ENCODE measurements at places on chromosomes 6 and 20.

DNA sequence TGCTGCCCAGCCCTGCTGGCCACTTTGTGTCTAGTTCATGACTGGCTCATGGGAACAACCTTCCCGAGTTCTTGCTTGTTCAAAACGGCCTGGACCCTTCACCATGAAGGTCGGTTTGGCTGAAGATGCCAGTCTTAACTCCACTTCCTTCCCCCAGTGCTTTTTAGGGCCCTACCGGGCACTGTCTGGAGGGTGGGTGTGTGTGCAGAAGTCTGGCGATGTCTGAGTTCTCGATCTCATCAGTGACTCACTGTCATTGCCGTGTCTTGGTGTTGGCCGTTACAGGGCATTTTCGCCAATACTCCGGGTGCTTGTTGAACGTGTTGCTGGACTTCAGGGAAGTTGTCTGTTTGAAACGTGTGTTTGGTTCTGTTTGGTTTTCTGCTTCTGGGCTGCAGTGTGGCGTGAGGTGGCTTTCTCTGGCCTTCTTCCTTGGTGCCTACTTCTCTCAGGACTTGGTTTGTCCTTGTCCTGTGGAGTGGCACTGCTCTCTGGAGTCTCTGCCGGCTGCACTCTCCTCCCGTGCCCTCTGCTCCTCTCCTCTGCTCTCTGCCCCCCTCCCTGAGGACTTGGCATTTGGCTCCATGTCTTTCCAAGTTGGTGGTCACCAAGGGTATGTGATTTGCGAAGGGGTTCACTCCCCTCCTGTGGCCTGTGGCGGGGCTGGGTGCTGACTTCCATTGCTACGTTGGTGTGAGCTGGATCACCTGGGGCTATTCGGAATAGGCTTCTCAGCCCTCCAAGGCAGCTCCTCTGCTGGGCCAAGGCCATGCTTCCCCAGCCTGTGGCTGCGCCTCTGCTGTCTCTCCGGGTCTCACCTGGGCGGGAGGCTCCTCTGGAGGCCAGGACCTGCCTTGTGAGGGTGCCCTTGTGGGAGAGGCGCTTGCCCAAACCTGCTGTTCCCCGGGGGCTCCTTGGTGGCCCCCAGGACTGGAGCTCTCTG lies 38.2 kb downstream of the PYGB start:
- DNase-seq = no peak

DNA sequence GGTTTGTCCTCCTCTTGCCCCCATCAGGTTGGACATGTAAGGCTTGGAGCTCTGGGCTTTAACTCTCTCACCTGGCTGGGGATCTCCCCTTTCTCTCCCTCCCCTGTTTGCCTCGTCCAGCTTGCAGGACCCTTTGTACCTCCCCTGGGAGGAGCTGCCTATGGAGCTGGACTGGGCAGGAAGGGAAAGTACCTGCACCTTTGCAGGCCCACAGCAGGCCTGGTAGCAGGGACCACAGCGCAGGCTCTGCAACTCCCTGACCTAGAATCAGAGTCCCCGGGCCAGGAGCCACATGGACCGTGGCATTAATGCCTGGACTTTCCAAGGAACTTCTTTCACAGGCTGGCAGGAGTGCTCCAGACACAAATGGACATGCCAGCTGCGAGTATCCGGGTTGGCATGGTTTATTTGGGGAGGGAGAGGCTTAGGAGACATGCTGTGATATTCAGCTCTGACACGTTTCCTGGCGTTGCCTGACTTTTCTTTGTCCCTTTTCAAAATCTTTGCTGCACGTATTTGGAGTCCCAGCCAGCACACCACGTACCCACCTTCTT lies 268.5 kb upstream of the EXOC2 start:
- no peak for DNase-seq

DNA sequence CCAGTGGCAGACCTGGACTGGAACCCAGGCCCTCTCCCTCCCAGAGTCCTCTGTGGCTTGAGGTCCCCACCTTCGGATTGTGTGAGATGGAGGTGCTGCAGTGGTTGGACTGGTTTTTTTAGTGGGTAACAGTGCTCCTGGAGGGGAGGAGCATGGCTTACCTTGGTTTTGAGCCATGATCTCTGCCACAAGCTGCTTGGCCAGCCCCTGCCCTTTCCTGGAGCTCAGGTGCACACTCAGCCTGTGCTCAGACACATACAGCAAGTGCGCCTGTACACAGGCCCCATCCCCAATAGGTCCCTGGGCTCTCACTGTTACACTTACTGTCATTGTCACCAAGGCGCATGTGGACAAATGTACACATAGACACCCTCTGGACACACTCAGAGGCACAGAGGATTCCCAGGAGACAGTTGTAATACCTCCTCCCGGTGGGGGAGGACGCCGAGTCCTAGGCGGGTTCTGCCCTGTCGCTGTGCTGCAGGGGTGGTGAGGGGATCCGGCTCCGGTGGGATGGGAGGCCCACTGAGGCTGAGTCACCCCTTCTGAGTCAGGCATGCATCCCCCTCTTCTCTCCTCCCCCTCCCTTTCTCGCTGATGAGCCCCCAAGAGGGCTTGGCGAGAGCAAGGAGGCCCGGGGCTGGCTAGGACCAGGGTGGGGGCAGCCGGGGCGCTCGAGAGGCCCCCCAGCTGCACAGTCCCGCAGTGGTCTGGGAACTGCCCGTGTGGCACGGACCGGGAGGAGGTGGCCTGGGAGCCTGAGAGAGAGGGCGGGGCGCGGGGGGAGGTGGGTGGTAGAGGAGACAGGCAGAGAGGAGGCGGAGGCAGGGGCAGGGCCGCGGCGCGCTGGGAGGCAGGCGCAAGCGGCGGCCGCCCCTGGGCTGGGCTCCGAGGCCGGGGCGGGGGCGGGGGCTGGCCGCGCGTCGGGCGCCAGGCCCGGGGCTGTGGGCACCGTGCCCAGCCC lies 522 bp upstream of the EPB41L1 start:
- DNase-seq = no peak

DNA sequence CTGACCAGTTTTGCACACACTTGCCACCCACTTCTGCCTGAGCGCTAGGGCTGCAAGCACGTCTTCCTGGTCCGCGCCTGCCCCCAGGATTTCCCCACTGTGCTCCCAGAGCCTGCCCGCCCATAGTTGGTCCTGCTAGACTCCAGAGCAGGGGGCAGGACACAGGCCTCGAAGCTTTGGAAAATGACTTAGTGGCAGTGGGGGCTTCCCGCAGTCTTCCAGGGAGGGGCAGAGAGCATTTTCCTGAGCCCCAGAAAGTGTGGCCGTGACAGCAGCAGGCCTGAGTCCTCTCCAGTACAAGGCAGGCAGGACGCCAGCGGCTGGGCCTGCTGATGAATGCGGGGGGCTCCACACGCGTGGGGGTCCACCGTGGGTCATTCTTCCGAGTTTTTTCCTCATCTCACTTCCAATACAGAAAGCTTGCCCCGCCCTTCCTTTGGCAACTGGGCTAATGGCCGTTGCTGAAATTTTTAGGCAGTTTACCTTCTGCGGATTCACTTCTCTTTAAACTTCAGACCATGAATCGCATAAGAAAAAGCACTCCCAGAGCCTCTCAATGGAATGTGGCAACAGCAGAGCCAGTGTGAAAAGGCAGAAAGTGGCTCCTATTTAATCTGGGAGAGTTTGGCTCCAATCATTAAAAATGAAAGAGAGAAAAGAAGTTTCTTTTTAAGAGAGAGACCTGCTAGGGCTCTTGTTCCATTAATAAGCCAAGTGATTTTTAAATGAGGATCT lies 383.8 kb downstream of the CDH4 start:
- no peak for DNase-seq

GRCh38 chr6:155389130-155389529 lies 66.5 kb downstream of the NOX3 start:
- no peak for DNase-seq

- no peak for DNase-seq
Measured at GRCh38 chr6:84508981-84509380, 255.4 kb downstream of the TBX18 start.

GRCh38 chr20:3613821-3614440 lies 49.3 kb downstream of the GFRA4 start:
- no peak for DNase-seq

GRCh38 chr6:25002326-25003091 lies 66.7 kb upstream of the RIPOR2 start:
- no peak for DNase-seq

GRCh38 chr6:52115891-52116604 lies 28.6 kb upstream of the PKHD1 start:
- no peak for DNase-seq

- DNase-seq = no peak
Measured at GRCh38 chr6:38100380-38100779, 280.9 kb downstream of the ZFAND3 start.

DNA sequence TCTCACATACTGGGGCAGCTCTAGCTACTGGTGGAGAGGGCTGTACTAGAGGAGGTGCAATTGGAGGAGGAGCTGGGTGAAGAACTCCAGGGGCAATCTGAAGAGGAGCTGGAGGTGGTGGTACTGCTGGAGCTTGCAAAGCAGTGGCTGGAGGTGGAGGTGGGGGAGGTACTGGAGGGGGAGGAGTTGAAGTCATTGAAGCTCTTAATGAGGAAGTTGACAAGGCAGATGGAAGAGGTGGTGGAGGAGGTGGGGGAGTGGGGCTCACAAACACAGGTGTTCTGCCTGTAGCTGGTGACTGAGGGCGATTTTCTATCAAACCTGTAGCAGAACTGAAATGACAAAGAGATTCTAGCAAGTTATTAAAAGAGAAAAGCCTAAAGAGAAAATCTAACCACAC lies 77.6 kb downstream of the WASF1 start:
- no peak for DNase-seq

DNA sequence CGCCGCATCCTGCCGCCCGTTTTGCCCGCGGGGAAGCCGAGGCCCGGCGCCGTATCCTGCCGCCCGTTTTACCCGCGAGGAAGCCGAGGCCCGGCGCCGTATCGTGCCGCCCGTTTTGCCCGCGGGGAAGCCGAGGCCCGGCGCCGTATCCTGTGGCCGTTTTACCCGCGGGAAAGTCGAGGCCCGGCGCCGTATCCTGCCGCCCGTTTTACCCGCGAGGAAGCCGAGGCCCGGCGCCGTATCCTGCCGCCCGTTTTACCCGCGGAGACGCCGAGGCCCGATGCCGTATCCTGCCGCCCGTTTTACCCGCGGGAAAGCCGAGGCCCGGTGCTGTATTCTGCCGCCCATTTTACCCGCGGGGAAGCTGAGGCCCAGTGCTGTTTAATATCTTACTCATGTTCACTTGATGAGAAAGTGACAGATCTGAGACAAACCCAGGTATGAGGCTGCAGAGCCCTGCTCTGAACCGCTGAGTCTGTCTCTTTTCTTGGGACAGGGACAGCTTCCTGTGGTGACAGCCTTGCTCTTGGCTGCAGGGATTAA lies 129.4 kb downstream of the CDH26 start:
- DNase-seq = no peak

GRCh38 chr20:10739134-10739533 lies 65.3 kb upstream of the JAG1 start:
- no peak for DNase-seq

GRCh38 chr6:10722570-10722819 lies 375 bp upstream of the TMEM14C start:
- no peak for DNase-seq

DNA sequence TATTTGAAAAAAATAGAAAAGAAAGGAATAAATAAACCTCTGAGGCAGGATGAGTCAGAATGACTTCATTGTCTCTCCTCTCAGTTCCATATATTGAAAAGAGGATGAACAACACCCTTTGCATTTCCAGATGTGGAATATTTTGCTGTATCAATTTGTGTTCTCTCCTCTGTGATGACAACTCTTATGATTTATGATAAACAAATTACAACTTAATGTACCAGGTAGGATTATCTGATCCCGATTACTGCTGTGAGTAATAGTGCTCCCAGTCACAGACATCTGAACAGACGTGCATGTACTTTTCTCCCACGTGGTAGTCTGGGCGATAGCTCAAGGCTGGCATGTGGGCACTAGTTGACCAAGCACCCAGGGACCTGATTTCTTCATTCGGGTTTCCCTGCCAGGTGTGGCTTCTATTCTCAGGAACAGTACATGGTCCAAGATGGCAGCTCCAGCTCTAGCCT lies 142.1 kb upstream of the SULF2 start:
- no peak for DNase-seq

DNA sequence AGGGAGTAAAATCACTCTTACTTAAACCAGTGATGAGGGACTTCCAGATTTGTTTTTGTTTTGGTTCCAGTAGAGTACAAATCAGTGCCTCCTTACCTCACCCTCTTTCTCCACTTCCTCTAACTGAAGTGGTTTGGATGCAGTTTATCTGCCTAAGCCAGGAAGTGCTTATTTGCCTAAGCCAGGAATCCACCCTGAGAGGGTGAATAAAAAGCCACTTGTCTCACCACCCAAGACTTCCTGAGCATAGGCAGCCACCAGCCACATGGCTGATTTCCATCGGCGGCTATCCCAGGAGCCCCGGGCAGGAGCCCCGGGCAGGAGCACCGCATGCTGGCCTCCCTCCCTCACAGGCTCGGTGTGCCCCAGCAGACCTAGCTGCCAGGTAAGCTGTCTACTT lies 12.0 kb downstream of the LRP11 start:
- no peak for DNase-seq

Data from forelimb muscle (tissue), 1 donor.